Hepatocyte (in vitro differentiated cells): ENCODE measurements at places on chromosomes 6 and 20. TPM values are rescaled to one million over a fixed set of nuclear protein-coding genes. Genes with fewer than 3 reads are reported as not detected.

SCRT2 gene
- not detected in 2 replicates for total RNA-seq

F13A1 gene
- total RNA-seq: 4.1 and 8.5 TPM in 2 replicates

HLA-DQA1 gene
- not detected in 2 replicates for total RNA-seq

AFG1L gene
- total RNA-seq: 9.7 and 9.9 TPM in 2 replicates

TP53TG5 gene
- not detected in 2 replicates for total RNA-seq

PBOV1 gene
- total RNA-seq: not detected in 2 replicates

PCK1 gene
- total RNA-seq: 12.0 and 12.8 TPM in 2 replicates

KCNK15 gene
- 0.92 and 1.7 TPM in 2 replicates for total RNA-seq

TFB1M gene
- total RNA-seq: 11.2 and 16.4 TPM in 2 replicates

NKX2-2 gene
- total RNA-seq: 0.33 TPM in 1 of 2 replicates, not detected in the other

RIPPLY2 gene
- total RNA-seq: not detected in 2 replicates

STK4 gene
- 16.5 and 21.4 TPM in 2 replicates for total RNA-seq
